ENCODE measurements at places on chromosomes 12 and 14.
A peak's percentile ranks its signal among the peaks of the same experiment; 100 is the strongest.

- no peak for DNase-seq
Measured at GRCh38 chr12:128056136-128056801, 210.7 kb upstream of the TMEM132C start.

GRCh38 chr14:102805371-102805891 is 28.2 kb downstream of the TRAF3 start:
- DNase-seq = no peak

DNA sequence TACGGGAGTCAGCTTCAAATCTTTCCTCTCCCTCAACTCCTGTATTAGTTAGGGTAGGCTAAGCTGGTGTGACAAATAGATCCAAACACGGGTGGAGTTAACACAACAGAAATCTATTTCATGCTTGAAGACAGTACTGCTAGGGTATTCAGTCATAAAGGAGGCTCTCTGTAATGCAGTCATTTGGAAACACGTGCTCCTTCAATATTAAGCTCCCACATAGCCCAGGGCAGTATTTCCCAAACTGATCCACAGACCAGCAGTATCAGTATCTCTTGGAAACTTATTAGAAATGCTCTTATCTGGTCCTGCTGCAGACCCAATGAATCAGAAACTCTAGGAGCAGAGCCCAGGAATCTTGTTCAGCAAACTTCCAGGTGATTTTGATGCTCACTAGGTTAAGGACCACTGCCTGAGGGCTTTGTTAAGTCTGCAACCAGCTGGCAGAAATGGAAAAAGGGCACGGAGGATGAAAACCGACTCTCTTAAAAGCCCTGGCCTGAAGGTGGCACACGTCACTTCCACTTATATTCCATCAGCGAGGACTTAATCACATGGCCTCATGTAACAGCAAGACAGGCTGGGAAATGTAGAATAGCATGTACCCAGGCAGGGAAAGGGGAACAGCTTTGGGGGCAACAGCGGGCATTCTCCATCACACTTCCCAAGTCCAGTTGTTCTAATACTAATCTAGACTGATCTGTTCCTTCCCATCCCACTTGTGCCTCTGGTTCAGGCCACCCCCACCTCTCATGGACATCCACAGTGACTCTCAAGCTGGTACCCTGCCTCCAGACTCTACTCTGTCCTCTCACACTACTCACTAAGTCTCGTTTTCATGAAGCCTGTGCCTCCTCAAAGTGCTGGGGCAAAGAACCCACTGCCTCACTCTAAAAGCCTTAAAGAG is 38.2 kb upstream of the RIC8B start:
- DNase-seq = no peak

- DNase-seq = no peak
Measured at GRCh38 chr14:90760591-90761316, 55.5 kb downstream of the TTC7B start.

- no peak for DNase-seq
Measured at GRCh38 chr14:24844011-24844410, 205.9 kb downstream of the STXBP6 start.

- DNase-seq = no peak
Measured at GRCh38 chr12:18045446-18045992, 44.5 kb downstream of the RERGL start.

DNA sequence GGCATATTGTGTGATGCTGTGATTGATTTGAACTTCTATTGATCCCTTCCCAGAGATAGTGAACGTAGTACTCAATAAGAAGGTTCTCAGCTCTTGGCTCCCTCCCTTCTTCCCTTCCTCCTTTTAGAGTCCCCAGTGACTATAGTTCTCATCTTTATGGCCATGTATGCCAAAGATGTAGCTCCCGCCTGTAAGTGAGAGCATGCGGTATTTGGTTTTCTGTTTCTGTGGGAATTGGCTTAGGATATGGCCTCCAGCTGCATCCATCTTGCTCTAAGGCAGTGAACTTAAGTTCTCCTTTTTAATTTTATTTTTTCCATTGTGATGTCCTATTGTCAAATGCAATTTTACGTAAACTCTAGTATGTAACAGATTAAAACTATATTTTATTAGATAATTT is 109.5 kb downstream of the AEBP2 start:
- DNase-seq = no peak

- DNase-seq = no peak
Measured at GRCh38 chr12:3123729-3124128, 46.5 kb downstream of the TSPAN9 start.

DNA sequence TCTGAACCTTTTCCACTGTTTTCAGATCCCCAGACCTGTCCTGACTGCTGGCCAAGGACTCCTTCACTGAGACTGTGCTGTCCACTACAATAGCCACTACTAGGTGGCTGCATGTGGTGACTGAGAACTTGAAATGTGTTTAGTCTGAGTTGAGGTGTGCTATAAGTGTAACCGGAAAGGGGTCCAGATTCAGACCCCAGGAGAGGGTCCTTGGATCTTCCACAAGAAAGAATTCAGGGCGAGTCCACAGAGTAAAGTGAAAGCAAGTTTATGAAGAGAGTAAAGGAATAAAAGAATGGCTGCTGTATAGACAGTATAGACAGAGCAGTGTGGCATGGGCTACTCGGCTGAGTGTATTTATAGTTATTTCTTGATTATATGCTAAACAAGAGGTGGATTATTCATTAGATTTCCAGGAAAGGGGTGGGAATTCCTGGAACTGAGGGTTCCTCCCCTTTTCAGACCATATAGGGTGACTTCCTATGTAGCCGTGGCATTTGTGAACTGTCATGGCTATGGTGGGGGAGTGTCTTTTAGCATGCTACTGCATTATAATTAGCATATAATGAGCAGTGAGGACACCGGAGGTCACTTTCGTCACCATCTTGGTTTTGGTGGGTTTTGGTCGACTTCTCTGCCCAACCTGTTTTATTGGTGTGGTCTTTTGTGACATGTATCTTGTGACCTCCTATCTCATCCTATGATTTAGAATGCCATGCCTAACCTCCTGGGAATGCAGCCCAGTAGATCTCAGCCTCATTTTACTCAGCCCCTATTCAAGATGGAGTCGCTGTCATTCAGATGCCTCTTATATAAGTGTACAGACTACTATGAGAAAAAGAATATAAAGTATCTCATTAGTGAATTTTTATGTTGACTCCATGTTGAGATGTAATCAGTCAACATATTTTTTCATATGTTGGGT is 70.0 kb upstream of the SRSF5 start:
- no peak for DNase-seq

- DNase-seq = no peak
Measured at GRCh38 chr12:32402170-32402569, 2.8 kb downstream of the FGD4 start.

DNA sequence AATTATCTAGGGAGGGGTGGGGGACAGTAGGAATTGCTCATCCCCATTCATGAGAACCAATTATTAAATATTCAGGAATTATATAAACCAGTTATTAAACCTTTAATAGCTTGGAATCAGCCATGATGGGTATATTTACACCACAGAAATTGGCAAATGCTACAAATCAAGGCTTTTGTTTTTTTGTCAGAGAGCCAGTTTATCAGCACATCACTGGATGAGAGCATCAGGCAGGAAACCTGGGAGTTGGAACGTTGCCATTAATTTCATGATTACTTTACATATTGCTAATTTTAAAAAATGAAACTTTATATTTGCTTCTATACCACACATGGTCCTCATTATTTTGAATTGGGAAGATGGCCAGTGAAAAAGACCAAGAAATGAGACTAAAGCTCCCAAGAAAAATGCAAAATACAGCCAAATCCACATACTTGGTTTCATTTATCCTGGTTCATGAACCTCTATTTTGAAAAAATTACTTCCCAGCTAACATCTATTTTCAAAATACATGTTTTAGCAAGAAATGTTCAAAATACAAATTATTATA is 48.4 kb downstream of the ATL1 start:
- DNase-seq = no peak

DNA sequence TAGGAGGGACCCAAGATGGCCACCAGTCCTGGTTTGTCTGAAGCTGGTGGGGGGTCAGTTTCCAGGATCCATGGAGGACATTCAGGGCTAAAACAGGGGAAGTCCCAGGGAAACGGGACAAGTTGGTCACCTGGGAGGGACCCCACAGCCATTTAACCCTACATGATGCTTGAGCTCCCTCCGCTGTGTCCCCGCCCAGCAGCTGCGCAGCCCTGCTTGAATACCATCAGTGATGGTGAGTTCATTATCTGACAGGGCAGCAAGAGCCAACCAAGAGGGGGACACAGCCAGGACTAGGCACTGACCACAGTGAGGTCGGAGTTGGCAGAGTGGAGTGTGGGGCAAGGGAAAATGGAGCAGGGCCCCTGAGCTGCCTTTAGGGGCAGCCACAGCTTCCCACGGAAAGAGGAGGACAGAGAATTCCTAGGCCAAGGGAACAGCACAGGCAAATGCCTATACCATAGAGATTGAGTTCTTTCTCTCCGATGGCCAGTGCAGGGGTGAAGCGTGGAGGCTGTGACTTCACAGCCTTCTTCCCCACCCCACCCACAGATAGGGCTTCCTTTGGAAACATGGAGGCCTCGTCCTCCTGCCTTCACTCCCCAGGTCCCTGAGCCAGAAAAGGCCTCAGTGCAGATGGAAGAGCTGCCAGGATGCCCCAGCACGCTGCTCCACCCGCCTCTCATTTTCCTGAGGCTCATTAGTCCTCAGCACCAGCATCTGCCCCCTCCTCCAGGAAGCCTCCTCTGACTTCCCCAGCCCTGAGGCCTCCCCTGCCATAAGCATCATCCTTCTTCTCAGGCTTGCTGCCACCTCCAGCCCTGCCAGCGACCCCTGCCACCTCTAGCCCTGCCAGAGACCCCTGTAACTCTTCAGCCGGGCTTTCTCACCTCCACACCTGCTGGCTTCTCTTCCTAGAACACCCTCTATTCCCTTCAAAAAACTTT is 51.4 kb downstream of the CYP46A1 start:
- DNase-seq = peak; percentile 47

GRCh38 chr14:87102811-87103378 is 890.1 kb downstream of the GALC start:
- DNase-seq = no peak

DNA sequence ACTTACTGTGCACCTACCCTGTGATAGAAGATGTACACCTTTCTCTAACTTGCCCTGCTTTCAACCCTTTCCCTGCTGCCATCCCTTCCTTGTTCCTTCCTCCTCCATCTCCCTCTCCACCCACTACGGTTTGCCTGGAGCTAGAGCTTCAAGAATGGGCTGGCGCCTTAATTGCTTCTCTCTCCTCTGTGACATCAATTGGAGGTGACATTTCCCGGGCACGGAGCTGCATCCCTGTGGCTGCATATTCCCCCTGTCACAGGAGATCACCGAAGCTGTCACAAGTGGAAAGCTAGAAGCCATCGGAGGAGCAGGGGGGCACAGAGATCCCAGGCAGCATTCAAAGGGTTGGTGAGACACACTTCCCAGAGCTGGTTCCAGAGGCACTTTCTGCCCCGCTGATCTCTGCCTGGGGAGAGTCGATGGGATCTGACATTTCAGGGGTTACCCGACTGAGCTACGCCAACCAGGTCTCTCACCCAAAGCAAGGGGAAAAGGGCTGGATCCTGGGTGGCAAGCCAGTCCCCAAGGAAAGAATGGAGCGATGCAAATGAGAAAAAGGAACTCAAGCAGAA is 604.9 kb downstream of the MED13L start:
- peak; percentile 56 for DNase-seq

DNA sequence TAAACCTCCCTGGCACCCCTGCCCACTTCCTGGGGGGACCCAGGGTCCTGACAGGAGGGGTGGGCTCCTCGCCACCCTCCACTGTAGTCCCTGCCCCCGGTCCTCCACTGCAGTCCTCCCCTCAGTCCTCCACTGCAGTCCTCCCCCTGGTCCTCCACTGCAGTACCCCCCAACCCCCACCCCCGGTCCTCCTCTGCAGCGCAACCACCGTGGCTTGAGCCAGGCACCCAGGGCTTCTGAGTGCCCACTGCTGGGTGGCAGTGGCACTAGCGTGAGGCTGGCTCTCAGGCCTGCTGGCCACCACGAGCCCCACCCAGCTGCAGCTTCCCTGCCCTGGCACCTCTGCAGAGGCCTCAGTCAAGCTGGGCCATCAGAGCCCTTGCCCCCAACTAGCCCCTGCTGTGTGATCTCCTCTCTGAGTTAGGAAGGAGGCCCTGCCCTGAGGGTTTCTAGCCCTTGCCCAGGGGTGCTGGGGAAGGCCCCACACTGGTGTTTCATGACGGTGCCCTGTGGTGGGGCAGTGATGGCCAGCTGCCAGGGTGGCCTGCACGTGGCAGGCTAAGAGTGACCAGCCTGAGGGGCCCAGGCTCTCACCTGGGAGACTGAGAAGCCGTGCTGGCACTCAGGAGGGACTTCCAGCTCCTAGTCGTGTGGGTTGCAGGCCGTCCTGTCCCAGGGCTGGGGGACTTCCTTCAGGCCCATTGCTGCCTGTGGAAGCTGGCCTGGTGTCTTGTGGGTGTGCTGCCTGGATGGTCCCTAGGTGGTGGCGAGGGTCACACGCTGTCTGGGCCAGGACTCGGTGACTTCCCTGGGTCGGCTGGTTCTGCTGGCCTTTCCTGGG is 9.7 kb downstream of the CEP170B start:
- no peak for DNase-seq

- DNase-seq = no peak
Measured at GRCh38 chr12:123761841-123762714, at the start of gene DNAH10. Gene DNAH10, plus strand, starts transcription at chr12:123762301. Its CDS starts 36 bp downstream, at chr12:123762337.

GRCh38 chr14:83757916-83758315 is 1772.0 kb upstream of the FLRT2 start:
- DNase-seq = no peak

DNA sequence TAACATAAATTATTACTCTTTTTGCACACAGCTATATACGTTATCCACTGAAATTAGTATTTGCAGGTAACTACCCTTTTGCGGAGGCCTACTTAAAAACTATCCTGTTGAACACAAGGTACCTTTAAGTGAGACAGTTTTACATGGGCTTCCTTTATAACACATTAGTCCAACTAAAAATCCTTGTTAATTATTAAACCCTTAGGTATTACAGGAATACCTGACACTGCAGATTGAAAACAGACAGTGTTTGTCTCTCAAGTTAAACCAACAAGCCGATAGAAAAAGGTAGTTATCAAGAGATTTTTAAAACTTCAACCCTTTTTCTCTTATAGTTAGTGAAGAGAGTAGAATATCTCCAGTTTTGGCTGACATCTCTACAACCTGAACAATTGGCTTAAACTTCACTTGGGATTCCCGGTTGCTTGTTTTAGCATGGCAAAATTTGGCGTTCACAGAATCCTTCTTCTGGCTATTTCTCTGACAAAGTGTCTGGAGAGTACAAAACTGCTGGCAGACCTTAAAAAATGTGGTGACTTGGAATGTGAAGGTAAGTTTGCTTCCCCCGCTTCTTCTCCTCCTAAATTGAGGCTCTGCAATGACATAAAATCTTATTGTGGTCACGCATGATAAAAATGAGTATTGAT is at the start of gene MIA2:
MIA2 (plus strand) TSS at position 236 of the 647 bp plus-strand sequence; CDS start at position 436, 200 bp downstream.
- DNase-seq = no peak

Measured in posterior vena cava (tissue), 2 donors.